Vagina (tissue), 2 donors: ENCODE measurements at places on chromosomes 7 and 10.

GRCh38 chr10:105187243-105187642 is 546.2 kb downstream of the SORCS3 start:
- DNase-seq: no peak

DNA sequence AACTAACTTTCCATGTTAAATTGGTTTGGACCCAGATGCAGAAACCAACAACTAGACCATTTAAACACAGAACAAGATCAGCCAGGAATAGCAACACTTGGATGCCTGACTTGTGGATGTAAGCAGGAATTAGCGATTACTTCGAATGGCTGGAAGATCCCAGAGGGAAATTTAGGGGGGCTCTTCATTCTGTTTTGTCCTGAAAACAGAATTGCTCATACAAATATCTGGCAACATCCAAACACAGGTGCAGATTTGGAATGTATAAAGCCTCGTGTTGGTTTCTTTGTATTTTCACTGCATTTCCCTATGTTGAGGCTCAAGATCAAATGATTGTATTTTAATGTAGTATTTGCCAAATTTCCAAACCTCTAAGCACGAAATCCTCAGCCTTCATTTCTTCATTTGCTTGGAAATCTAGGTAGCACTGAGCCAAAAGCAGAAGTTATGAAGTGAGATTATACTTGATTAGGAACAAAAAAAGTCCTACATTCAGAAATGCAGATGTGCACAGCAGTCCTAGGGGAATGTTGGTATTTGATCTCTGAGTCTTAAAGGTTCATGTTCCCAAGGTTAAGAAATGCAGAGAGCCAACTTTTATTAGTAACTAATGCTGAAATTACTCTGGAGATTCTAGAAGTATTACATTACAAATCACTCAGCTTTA is 248.7 kb upstream of the TCF7L2 start:
- DNase-seq: no peak

DNA sequence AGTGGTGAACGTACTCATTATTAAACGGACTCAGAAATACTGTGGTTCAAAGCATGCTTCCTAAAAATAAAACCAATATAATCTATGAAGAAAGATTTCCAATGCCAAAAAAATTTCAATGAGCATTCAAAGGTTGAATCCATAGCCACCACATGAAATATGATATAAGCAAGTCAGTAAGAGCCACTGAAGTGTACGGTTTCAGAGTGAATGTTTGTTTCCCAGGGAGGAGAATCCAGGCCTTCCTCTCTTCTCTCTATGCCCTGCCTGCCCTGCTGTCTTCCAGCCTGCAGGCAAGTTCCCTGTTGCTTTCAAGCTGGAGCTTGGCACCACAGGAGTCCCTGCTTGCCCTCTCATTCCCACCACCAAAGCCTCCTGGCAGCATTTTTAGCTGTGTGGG is 1171.6 kb upstream of the C7orf33 start:
- DNase-seq: no peak

DNA sequence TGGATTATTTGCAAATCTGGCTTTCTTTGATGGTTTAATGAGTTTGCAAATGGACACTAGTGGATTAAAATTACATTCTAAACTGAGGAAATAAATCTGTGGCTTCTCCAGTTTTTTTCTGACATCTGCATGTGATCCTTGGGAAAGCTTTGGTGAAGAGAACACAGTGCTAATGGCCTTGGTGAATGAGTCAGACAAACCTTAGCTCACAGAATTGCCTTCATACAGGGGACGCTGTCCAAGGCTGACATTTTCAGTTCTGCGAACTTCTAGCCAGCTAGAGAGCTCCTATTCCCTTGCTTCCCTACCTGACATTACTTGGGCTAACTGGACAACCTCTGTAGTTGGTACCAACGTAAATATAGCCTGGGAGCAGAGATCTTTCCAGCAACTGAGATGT is 21.2 kb downstream of the BMPER start:
- no peak for DNase-seq

- no peak for DNase-seq
Observed at GRCh38 chr7:127794136-127794535, 142.1 kb downstream of the SND1 start.

- no peak for DNase-seq
Observed at GRCh38 chr7:39829028-39829427, 121.0 kb upstream of the CDK13 start.

GRCh38 chr7:142616121-142616643 is 133.1 kb upstream of the PRSS1 start:
- DNase-seq: no peak

GRCh38 chr10:113292743-113293142 is 260.1 kb upstream of the HABP2 start:
- no peak for DNase-seq

DNA sequence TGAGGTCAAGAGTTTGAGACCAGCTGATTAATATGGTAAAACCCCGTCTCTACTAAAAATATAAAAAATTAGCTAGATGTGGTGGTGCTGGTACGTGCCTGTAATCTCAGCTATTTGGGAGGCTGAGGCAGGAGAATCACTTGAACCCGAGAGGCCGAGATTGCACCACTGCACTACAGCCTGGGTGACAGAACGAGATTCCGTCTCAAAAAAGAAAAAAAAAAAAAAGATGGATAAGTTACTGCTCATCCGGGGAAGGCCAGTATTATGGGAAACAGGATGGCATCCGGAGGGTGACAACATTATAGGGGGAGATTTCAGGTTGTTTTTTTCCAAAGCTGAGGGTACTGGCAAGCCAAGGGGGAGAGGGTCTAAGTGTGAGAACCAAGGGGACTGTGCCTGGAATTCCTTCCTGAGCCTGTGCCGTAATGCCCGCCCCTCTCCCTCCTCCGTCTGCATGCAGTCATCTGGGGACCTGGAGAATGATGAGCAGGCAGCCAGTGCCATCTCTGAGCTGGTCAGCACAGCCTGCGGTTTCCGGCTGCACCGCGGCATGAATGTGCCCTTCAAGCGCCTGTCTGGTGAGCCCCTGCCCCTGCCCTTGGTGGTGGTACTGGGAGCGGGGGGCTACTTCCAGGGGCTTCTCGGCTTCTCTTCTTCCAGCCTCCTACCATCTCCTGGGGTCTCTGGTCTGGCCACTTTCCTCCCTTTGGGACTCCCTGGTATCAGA is 4.4 kb downstream of the LAMTOR4 start:
- DNase-seq: no peak

DNA sequence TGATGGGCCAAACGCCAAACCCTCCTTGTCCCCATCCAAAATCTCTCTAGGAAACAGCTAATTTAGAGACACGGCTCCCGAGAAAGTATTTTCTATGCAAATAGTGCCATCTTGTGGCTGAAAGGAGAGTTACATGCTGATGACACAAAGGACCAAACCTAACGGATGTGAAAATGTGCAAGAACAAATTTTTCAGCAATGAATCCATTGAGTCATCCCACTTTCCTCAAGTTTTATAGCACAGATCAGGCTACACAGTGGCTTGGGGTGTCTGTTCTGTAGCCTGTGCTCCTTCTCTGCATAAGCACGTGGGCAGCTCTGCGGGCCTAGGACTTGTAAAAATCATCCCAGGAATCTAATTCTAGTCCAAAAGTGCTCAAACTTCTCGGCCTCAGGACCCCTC is 154.8 kb upstream of the PRR15 start:
- no peak for DNase-seq

- DNase-seq: no peak
Observed at GRCh38 chr10:74282848-74283210, 131.8 kb downstream of the ADK start.

GRCh38 chr7:136911344-136911743 is 42.9 kb downstream of the CHRM2 start:
- no peak for DNase-seq

- no peak for DNase-seq
Observed at GRCh38 chr10:95242581-95243317, 48.1 kb downstream of the PDLIM1 start.

- DNase-seq: no peak
Observed at GRCh38 chr7:5494683-5495561, 71.3 kb upstream of the TNRC18 start.

GRCh38 chr10:67808704-67809103 is 29.3 kb downstream of the DNAJC12 start:
- DNase-seq: no peak

GRCh38 chr7:110698576-110698975 is 392.4 kb upstream of the LRRN3 start:
- no peak for DNase-seq

DNA sequence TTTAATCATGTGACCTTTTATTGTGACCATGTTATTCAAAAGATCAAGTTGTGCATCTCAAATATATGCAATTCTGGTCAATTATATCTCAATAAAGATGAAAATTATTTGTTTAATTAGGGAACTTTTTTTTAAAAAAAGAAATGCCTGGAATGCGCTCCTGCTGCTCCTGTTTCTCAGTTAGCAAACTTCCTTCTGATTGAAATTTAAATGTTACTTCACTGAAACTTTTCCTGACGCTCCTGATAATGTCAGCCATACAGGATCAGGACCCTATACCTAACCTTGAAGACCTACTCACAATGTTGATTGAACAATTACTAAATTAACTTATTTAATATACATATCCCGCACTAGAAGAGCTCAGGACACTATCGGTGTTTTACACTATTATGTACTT is 190.4 kb downstream of the MACC1 start:
- no peak for DNase-seq

DNA sequence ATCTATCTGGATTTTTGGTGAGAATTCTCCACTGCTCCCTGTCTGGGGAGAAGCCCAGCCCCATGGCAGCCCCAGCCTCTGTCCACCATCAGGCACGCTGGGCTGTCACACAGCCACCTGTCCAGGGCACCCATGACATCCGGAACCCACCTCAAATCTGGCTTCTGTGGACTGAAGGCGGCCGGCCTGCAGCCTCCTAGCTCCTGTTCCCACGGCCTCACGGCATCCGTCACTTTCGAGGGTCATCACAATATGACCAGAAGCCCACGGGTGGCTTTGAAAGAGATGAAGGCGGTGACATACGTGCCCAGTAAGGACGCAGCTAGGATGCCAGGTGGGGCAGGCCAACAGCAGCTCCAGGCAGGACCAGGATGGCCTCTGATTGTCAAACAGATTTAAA is 140.9 kb downstream of the PTPRN2 start:
- DNase-seq: no peak

GRCh38 chr7:2962865-2963264 is 80.8 kb downstream of the CARD11 start:
- no peak for DNase-seq
